Activated CD4-positive, CD25-positive, alpha-beta regulatory T cell treated with anti-CD3 and anti-CD28 coated beads, Interleukin-2, amount 50 U/mL, for 72 hours (primary cell): ENCODE measurements at places on chromosomes 2 and 18.

DNA sequence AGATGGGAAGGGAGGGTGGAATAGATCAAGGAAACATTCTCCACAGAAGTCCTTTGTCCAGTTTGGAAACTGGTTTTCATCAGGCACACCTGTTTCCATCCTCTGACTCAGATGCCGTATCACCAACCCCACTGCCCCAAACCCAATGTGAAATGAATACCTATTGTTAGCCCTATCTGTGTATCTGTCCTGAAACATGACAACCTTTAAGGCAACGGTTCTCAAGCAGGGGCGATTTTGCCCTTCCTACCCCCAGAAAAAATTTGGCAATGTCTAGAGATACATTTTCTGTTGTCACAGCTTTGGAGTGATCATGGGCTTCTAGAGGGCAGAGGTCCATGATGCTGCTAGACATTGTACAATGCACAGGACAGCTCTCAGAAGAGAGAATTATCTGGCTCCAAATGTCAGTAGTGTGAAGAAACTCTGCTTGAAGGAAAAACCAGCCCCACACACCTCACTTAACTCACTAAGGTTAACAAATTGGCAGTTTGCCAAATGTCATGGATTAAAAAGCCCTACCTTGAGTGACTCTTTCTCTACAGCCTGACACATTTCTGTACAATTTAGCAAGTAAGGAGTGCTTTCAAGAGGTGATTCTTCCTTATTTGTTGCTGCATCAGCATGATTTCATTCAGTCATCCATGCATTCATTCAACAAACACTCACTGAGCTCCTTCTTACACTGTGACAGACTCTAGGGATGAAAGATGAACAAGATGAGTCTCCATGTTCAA is 3.4 kb downstream of the SCTR start:
- no peak for DNase-seq

DNA sequence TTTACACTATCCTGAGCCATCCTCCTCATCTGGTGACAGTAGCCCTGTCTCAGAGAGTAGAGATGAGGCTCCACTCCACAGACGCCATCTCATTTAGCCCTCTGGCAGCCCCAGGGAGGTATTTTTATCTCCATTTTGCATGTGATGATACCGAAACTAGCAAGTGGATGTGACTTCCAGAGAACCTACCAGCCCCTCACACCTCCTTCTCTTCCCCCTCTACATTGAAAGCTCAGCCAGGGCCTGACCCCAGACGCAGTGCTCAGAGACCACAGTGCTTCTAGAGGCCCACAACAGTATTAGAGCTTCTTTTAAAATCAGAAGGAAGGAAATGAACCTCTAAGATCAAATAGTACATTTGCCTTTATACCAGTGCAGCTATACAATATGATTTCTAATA is 8.3 kb downstream of the GYPC start:
- no peak for DNase-seq

DNA sequence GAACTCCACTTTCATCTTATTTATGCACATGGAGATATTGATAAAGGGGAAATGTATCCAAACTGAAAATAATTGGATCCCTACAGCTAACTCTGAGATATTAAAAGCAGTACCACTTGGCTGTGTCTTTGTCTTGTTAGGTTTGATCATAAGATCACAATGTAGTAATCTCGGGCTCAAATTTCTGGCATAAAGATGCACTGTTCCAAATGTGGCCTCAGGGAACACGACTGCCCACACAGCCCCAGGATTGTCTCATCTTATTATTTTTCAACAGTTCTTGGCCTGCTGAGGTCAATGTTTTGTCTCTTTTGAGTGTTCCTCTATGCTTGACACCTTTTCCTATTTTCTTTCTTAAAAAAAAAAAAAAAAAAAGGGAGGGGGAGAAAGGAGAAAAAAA is 114.1 kb downstream of the GBX2 start:
- DNase-seq = no peak

- DNase-seq = no peak
Observed at GRCh38 chr2:238899386-238899785, 51.5 kb downstream of the TWIST2 start.

GRCh38 chr2:112776113-112776512 is 8.2 kb downstream of the IL1A start:
- DNase-seq = no peak

GRCh38 chr2:50379351-50379750 is 652.6 kb downstream of the NRXN1 start:
- DNase-seq = no peak

DNA sequence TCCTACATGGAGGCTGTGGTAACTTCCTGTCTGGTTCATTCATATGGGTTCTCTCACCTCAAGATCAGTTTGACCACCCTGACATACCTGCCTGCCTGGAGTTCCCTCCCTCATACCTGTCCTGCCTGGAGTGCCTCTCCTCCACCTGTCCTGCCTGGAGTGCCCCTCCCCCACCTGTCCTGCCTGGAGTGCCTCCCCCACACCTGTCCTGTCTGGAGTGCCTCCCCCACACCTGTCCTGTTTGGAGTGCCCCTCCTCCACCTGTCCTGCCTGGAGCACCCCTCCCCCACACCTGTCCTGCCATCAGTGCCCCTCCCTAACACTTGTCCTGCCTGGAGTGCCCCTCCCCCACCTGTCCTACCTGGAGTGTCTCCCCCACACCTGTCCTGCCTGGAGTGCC is 461.9 kb downstream of the PTPRM start:
- no peak for DNase-seq

- no peak for DNase-seq
Observed at GRCh38 chr2:166464187-166464586, 29.9 kb downstream of the SCN7A start.

DNA sequence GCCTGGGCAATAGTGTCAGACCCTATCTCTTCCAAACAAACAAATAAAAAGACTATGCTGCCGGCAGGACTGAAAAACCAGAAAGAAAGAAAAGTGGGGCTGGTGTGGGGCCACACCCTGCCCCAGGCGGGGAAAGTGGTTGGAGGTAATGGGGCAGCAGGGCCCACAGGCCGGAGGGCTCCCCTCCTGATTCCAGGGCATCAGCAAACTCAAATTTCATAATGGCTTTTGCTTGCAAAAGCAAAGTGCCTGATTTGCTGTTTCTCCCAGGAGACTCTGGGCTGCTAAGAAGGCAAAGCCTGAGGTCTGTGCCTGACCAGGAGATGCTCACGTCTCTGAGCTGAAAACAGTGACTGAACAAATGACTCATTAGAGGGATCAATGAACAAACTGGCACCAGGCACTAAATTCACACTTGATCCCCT is 121.9 kb downstream of the HDAC4 start:
- peak; percentile 27 for DNase-seq

- no peak for DNase-seq
Observed at GRCh38 chr18:9787036-9787435, 78.9 kb downstream of the RAB31 start.

DNA sequence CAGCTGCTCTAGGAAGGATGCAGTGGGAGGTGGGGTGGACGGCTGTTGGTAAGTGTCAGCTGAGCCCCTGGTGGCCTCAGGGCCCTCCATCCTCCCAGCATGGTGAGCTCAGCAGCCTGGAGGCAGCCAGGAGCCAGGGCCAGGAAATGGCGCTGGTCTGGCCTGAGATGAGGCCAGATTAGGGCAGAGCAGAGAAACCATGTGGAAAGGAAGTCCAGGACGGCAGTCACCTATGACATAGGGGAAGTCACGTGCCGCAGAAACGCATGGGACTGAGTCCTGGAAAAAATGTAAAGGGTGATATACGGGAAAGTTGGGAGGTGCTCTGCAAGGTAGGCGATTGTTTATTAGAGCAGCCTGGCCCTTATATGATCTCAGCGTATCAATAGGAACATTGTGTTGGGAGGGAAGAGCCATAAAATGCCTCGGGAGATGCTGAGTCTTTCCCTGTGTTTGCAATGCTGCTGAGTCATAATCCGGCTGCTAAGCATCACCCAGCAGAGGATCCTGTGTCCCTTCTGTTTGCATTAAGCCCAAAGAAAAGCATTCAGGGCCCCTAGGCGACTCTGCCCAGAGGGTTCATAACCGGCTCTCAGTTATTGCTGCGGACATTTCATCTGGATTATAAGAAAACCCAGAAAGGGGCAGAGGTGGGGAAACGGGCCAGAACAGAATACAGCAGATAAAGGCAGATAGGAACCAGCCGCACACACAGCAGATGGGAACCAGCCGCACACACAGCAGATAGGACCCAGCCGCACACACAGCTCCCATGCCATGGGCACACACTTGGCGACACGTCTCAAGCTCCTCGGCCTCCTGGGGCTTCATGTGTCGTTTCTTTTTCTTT is 30.3 kb upstream of the B3GNT7 start:
- DNase-seq = no peak

DNA sequence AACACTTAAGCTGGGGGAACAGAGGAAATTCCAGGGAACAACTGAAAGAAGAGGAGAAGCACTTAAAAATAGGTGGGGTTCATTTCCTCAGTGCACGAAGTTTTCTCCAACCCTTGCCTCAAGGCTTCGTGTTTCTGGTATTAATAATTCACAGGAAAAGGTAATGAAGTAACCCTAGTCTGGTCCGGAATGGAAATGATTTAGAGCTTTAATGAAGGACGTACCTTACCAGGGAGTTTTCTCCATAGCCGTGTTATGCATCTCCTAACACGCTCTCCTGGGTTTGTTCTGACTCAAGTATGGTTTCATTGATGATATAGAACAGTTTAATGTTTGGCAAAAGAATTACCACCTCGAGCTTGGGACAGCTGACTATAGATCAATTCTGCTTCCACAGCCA is 214.2 kb downstream of the MTX2 start:
- DNase-seq = no peak

- DNase-seq = no peak
Observed at GRCh38 chr18:31097666-31098065, 4.6 kb downstream of the DSC2 start.

GRCh38 chr2:228838819-228839218 is 432.3 kb downstream of the PID1 start:
- no peak for DNase-seq

GRCh38 chr18:28432339-28432738 is 255.4 kb upstream of the CDH2 start:
- DNase-seq = no peak

GRCh38 chr2:199414465-199414864 is 43.3 kb downstream of the SATB2 start:
- no peak for DNase-seq

- DNase-seq = no peak
Observed at GRCh38 chr2:174438146-174438886, 42.8 kb downstream of the SCRN3 start.

DNA sequence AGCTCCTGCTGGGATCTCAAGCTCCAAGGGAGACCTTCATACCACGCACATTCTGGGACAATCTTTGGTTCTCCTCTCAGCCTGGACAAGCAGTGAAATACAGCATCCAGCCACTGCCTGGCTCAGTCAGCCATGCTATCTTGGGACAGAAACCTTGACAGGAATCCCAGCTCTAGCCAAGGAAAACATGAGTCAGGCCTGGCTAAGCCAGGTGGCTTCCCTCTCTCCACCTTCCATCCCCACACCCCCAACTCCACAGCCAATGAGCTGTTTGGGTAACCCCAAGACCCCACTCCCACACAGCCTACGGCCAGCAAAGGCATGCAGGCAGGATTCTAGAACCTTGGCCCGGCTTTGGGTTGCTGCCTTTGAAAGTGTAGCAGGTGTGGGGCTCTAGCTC is 64.9 kb downstream of the MCFD2 start:
- no peak for DNase-seq
